AG04450 (cell line): ENCODE measurements at places on chromosomes 3 and 15.

- no peak for DNase-seq
Measured at GRCh38 chr3:196339493-196340254, 1.5 kb upstream of the TM4SF19 start.

DNA sequence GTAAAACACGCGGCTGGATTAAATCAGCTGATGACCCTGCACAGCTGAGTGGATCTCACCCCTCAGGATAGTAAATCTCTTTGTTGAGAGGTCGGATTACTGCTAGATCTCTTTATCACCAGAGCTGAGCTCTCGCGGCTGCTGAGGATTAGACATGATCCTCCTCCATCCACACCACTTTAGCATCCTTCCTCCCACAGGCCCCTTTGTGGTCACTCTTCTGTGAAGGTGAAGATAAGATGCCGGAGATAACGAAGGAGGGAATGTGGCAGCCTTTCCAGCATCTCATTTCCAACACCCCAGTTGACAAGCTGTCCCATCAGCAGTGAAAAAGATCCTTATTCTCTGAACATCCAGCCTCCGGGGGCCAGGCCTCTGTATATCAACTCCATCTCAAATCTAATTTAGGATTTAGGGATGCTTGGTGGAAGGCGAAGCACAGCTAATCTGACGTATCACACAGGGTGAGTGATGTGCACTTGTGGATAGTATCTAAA is 47.5 kb upstream of the SELENOK start:
- no peak for DNase-seq

- DNase-seq, result no peak
Measured at GRCh38 chr3:169699070-169699469, 35.6 kb upstream of the MECOM start.

DNA sequence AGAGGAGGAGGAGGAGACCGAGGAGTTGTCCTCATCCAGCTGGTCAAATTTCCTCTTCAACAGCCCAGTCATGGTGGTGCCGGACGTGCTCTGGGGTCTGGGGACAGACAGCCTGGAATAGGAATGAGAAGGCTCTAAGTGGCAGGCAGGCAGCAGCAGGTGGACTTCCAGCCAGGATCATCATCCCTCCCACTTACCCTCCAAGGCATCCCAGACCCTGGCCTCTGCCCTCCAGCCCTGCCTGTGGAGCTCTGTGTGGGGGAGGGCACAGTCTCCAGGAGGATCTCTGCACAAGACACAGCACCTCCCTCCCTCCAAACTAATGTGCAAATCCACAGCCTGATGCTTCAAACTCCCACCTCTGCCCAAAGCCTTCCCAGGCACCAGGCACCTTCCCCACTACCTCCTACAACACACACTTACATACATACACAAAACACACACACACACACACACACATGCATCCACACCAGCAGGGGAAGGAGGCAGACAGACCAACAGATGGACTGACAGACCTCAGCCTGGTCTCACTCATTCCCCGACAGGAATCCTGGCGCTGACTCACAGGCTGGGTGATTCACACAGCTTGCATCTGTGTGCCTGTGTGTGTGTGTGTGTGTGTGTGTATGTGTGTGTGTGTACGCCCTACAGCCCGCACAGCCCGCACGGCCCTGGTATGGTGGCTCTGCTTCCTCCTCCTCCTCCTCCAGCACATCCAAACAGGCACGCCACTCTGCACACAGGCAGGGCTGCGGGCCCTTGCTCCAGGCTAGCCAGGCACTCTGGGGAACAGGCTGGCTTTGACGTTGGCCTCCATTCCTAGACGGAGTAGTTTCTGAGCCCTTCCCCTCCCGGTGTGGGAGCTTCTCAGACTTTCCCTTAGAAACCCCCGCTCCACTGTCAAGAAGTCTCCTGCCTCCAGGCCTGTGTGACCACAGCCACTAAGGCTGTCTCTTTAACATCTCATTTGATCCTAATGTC is 6.5 kb downstream of the CSRNP1 start:
- DNase-seq, result peak; percentile 97

GRCh38 chr3:162729686-162730085 is 1233.1 kb downstream of the OTOL1 start:
- no peak for DNase-seq

GRCh38 chr15:42157381-42157780 is 945 bp upstream of the PLA2G4F start:
- no peak for DNase-seq

- DNase-seq, result peak; percentile 61
Measured at GRCh38 chr3:134094491-134094890, 64.8 kb upstream of the SLCO2A1 start.

DNA sequence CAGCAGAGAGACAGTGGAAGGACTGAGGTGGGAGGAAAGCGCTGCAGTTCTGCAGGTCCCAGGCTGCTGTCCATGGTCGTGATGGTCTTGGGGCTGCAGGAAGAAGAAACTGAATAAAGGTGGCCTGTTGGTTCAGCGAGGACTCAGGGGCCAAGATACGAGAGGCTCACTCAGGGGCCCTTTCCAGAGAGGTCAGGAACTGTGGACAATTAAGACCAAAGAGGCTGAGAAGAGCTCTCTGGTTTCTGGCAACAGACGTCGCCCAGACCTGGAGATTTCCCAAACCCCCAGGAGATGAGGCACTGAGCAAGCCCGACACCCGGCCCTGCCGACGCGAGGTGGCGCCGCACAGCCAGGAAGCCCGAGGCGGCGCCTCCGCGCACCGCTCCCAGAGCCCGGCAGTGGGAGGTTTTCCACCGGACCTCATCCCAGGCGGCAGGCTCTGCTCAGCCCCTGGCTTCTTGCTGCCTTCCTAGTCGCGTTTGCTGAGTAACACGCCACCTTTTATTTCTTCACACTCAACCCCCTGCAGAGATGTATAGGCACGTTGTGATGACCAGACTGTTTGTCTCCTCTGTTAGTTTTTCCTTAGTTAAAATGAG is 56.4 kb upstream of the ARRDC4 start:
- no peak for DNase-seq

- no peak for DNase-seq
Measured at GRCh38 chr3:29050155-29050554, 230.7 kb upstream of the RBMS3 start.

DNA sequence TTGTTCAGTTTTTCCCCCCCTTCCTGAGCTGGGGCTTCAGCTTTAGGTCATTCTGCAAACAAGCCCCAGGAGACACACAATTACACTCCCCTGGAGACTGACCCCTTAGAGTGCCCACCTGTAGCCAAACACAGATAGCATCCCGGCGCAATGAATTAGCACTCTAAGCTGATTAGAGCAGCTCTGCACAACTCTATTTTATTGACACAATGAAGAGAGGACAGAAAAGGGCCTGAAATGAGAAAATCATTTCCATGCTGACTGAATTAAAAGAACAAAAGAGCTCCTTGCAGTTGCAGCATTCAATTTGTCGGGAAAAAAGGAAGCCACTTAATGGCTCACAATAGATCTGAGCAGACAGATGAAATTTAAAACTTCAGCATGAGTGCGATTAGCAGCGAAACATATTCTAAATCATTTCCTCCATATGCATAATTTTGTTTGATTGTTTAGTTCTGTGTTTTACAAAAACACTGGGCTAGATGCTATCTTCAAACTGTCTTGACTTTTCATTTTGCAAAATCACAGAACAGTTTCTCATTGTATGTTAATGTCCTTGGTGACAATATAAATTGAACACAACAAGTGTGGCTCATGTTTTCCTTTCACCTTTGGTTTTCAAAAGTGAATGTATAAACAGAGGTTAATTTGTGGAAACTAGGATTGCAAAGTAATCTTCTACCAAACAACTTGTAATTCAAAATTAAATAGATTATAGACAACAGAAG is 308.6 kb downstream of the MECOM start:
- no peak for DNase-seq

- no peak for DNase-seq
Measured at GRCh38 chr3:13598926-13599886, 50.3 kb downstream of the FBLN2 start.

DNA sequence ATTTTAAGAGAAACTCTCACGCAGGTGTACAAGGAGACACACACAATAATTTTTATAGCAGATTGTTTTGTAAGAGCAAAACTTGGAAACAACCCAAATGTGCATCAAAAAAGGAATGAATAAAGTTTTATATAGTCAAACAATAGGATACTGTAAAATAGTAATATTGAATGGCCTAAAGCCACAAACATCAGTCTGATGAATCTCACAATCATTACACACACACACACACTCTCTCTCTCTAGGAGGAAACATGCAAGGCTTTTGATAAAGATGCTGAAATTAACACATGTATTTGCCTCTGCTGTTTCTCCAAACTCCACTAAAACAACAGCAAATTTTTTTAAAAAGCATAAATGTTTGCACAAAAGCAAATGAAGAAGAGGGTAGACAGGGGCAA is 37.3 kb downstream of the ADIPOQ start:
- no peak for DNase-seq

DNA sequence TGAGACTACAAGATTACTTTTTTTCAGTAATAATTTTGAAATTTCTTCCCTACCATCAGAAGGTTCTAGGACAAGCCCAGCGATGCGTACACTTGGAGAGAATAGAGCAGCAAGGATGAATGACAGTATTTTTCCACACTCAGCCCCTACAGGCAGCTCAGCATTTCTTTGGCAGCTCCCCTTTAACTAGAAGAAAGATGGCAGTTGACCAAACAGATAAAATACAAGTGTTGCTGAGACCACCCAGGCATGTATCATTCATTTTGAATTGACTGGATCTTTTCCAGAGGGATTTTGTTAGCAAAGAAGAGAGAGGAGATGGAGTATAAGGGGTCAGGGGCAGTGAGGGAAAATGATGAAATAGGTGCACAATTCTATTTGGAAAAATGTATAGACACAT is 761.3 kb downstream of the AGBL1 start:
- no peak for DNase-seq

DNA sequence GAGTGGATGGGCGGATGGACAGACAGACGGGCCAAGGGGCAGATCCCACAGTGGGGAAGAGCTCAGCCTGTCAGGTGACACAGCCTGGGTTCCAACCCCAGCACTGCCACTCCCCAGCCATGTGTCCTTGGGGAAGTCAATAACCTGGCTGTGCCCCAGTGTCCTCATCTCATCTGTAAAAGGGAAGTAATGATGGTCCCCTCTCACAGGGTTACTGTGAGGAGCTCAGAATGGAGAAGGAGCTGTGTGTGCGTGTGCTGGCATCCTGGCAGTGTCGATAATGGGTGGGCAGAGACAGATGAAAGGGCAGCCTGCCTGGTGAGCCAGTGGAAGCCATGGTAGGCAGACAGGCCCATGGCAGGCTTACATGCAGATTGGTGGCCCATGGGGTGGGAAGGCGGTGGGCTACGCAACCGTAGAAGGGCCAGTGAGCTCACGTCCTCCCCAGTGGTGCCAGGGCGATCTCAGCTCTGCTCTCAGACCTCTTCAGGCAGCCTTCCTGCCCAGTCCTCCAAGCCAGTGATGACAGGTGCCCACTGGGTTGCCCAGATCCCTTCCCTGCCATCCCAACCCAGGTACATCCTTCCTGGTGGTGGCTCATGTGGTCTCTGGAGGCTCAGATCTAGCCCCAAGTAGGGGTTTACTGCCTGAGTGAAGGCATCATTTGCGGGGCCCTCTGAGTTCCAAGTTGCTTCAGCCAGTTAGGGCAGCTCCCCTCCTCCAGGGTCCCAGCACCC is 2.3 kb upstream of the DNAJB8 start:
- no peak for DNase-seq

GRCh38 chr3:129038121-129038855 is 22.3 kb upstream of the GP9 start:
- no peak for DNase-seq

GRCh38 chr3:18334837-18335601 is 90.1 kb downstream of the SATB1 start:
- DNase-seq, result no peak

DNA sequence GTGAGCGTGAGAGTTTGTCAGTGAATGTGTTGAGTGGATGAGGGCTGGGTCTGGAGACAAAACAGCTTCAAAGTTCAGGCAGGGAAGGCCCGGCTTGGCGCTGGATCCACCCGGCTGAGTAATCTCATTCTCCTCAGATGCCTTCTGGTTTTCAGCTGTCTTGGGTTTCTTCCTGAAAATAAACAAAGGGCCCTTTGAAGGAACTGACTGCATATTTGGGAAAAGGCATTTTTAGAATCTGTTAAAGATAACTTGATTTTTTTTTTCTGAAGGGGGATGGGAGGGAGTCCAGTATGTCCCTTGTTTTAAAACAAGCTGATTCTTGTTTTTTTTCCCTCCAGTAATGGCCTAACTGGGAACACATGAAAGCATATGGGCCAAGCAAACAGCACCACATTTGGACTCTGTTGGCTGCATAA is 86.4 kb downstream of the TIGIT start:
- DNase-seq, result peak; percentile 82

DNA sequence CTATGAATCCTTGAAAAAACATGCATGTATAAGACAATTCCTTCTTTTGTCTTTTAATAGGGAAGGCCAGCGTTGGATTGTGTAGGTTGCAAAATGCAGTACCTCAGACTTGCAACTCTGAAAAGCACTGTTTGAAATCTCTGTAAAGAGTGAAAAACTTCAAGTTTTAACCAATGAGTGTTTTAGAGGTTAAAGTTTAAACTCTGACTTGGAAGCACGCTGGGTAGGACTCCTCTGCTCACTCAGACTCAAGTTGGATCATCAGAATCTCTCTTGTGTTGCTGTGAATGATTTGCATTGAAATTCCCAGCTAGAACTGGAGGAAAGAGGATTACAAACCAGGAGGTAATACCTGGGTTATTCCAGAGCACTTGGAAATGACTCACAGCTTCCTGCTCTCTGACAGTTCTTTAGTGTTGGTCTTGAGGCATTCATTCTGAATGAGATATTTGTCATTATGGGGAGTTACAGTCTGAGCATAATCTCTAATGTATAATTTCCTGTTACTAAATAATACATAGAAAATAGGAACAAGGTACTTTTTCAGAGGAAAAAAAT is 49.1 kb downstream of the PLS1 start:
- no peak for DNase-seq

DNA sequence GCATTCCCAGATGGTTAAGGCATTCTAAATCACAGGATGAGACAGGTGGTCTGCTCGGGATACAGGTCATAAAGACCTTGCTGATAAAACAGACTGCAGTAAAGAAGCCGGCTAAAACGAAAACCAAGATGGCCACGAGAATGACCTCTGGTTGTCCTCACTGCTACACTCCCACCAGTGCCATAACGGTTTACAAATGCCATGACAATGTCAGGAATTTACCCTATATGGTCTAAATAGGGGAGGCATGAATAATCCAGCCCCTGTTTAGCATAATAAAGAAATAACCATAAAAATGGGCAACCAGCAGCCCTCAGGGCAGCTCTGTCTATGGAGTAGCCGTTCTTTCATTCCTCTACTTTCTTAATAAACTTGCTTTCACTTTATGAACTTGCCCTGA is 151.1 kb downstream of the ZNF385D start:
- DNase-seq, result no peak

DNA sequence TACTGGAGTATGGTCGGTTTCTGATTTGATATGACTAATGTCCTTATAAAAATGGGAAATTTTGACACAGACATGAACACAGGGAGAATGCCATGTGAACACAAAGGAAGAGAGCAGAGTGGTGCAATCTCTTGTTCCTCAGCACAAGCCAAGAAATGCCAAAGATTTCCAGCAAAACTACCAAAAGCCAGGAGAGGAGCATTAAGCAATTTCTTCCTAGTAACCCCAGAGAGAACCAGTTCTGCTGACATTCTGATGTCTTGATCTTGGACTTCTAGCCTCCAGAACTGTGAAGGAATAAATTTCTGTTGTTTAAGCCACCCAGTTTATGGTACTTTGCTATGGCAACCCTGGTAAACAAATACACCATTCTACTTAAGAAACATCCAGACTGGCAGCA is 227.8 kb upstream of the MRPL3 start:
- DNase-seq, result no peak
